ENCODE measurements at places on chromosomes 6 and 20.
A peak's percentile ranks its signal among the peaks of the same experiment; 100 is the strongest.

GRCh38 chr20:41446456-41446855 lies 79.8 kb upstream of the EMILIN3 start:
- no peak for DNase-seq

DNA sequence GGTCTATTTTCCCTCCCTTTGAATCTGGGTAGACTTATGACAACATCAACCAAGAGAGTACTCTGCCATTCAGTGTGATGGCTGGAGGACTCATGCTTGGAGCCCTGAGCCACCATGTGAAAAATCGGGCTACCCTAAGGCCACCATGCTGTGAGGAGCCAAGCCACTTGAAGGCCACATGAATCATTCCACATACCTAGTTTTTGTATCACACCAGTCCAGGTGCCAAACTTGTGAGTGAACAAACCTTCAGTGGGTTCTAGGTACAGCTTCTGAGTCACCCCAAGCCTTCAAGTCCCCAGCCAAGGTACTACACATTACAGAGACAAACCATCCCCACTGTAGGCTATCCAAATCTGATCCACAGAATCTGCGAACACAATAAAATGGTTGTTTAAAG lies 37.4 kb upstream of the E2F3 start:
- no peak for DNase-seq

DNA sequence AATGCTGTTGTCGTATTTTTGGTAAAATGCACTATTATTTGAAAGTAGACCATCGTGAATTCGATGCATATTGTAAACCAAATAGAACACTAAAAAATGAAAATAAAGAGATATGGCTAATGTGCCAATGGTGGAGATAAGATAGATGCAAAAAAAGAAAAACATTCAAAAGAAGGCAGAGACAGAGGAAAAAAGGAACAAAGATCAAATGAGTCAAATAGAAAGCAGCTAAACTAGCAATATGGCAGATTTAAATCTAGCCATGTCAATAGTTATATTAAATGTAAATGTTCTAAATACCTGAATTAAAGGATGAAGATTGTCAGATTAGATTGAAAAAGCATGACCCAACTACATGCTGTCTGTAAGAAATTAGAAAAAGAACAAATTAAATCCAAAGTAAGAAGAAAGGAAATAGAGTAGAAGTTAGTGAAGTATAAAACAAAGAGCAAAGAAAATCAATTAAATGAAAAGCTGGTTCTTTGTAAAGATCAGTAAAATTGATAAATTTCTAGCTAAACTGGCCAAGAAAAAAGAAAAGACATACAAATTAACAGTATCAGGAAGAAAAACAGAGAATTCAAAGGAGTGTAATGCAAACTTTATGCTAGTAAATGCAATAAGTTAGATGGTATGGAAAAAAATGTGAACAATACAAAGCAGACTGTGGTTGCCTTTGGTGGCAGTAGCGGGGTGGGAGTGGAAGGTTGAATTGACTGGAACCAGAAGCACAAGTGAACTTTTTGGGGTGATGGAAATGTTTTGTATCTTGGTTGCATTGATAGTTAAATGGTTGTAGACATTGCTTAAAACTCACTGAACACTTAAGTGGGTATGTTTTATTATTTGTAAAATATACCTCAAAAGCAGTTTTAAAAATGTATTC lies 44.8 kb downstream of the PTPN1 start:
- DNase-seq: no peak

GRCh38 chr6:4280707-4281106 lies 145.3 kb upstream of the ECI2 start:
- DNase-seq: no peak

DNA sequence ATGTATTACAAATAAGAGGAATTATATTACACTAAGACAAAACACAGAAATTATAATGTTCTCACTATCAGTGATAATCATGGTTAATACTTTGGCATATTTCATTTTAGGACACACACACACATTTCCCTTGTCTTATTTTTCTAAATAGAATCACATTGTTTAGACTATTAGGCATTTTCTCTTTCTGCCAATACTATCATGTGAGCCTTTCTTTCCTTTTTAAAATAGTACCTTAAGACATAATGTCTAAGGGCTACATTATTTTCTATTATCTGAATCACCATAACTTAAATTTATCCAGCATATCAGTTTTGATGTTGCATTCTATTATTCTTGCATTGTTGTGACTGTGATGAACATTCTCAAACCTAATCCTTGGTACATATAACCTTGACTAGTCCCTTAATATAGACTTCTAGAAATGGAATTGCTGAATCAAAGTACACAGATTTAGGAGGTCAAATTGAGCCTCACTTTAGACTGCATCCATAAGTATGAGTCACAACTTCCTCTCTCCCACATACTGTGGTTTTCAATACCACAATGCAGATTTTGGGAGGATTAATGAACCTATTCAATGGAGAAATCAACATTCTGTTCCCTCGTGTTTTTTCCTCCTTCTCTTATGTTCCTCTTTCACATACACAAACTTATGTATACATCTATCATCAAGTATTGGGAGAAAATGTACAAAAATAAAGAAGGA lies 212.6 kb downstream of the MOXD1 start:
- DNase-seq: no peak

DNA sequence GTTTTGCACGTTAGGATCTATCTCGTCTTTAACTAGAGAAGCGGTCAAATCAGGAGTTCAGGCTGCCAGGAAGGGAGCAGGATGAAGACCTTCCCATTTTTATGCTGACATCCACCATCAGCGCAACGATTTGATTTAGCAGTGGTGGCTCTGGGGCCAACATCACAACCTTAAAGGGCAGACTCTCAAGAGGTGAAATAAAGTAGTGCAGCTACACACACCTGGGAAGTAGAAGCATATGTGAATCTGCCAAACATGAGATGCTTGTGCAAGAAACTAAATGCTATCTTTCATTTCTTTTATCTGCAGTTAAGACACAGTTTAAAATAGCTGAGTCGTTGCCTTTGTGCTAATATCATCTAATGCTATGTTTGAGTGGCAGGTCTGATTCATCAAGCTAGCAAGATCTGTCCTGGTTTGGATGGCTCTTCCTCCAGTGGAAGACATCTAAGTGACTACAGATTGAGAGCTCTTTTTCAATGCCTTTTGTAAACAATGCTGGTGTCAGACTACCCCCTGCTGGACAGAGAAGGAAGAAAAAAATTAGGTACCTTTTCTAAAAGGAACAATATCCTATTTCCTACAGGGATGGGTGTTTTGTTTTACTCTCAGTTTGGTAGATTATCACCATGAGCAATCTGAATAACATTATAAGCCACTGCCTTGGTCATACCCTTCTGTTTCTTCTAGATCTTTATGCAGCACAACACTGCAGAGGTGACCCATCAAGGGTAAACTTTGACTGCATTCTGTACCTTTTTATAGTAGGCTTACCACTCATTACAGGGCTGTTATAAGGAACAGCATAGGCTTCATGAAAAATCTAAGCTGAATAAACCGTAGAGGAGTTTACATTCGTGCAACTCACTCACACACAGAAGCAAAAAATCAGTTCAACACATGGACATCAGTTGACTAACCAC lies 171.6 kb upstream of the FBXL4 start:
- no peak for DNase-seq

DNA sequence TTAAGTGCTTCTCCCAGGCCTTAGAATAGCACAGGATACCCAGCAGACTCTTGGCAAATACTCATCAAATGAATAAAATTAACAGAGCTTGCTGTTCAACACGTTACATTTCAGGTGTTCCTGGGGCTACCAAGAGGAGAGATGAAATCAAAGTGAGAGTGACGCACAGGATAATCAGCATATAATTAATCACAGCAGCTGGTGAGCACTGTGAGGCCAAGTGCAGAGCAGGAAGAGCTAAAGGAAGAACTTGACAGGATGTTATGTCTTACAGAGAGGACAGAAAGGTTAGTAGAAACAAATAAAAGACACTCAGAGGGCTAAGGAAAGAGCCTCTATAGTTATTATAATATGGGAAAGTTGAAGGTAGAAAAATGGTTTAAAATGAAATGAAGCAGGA lies 8.8 kb downstream of the PPIL1 start:
- no peak for DNase-seq

- no peak for DNase-seq
Observed at GRCh38 chr6:153130515-153131036, 506 bp downstream of the RGS17 start.

DNA sequence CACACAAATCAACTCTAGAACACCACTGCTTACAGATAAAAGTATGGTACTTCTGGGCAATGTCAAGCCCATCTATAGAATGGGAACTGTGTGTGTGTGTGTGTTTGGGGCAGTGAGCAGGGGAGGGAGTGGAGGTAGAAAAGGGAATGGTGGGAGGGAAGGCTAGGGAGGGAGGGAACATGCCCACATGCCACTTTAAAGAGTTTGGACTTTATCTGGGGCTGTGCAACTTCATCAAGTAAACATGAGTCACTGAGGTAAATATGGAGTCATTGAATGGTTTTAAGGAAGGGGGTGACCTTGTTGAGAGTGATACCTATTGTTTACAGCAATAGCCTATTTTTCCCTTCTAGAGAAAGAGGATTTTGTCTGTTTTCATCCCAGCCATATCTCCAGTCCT lies 22.5 kb upstream of the RNGTT start:
- no peak for DNase-seq

DNA sequence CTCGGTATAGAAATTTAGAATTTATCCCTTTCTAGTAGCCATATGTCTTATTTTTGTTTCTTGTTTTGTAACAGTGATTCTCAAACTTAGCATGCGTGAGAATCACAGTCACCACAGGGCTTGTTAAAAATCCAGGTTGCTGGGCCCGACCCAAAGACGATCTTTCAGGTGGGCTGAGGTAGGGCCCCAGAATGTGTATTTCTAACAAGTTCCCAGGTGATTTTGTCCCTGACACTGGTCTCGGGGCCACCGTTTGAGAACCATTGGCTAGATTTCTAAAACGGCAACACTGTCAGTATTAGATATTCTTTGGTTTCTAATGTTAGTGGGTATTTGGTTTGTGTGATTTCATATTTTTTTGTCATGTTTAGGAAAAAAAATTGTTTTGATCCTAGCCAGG lies 9.9 kb downstream of the PFDN4 start:
- DNase-seq: no peak

DNA sequence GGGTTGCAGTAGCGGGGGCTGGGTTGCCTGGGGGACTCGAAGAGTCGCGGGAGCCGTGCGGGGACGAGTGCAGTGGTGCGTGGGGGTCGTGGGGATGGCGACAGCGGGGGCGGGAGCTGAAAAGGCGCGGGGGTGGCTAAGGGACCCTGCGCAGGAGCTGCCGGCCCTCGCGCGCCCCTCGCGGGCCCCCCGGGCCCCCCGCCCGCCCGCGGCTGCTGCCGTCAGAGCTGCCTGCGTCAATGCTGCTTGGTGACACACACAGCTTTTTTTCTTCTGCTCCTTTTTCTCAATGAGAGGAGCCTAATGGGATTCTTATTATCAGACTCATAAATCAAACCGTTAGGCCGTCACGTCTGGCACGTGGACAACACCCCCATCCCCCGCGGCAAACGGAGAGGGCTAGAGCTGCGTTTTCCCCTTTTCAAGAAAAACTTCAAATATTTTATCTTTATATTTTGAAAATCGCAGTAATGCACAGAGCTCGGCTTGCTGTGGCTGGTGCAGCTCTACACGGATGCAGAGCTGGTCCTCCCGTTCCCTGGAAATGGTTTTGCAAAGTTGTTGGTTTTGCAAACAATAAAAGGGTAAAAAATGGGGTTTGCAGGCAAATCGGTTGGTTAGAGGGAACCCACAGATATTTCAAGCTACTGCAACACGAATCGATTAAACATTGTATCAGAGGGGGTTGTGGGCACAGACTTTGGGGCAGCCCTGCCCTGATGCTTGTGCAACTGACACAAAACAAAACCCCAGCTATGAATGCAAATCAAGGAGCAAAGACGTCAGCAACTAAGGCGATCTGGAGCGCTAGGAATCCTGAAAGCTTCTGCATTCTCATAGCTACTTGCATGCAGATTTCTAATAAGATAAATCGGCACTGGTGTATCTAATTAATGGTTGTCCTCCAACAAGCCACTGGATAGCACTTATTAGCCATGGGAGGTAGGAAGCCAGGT lies 161.4 kb downstream of the TBXT start:
- DNase-seq: peak; percentile 74

DNA sequence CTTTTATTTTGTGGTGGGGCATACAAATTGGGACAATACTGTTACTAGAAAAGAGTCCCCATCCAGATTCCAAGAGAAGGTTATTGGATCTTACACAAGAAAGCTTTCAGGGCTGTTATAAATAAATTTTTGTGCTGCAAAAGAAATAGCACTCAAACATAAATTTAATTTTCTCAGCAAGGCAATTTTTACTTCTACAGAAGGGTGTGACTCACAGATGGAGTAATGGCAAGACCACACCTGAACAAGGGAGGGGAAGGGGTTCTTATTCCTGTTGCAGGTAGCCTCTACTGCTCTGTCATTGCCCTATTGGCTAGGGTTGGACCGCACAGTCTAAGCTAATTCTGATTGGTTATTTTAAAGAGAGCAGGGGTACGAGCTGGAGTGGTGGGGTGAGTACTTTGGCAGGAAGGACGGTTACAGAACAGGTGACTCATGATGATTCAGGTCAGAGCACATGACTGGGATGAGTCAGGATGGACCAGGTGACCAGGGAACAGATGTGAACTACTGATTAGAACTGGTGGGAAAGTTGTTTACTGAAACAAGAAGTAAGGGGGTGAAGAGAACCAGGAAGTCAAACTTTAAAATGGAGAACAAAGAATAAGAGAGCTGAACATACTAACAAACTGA lies 41.1 kb downstream of the CNR1 start:
- DNase-seq: no peak

DNA sequence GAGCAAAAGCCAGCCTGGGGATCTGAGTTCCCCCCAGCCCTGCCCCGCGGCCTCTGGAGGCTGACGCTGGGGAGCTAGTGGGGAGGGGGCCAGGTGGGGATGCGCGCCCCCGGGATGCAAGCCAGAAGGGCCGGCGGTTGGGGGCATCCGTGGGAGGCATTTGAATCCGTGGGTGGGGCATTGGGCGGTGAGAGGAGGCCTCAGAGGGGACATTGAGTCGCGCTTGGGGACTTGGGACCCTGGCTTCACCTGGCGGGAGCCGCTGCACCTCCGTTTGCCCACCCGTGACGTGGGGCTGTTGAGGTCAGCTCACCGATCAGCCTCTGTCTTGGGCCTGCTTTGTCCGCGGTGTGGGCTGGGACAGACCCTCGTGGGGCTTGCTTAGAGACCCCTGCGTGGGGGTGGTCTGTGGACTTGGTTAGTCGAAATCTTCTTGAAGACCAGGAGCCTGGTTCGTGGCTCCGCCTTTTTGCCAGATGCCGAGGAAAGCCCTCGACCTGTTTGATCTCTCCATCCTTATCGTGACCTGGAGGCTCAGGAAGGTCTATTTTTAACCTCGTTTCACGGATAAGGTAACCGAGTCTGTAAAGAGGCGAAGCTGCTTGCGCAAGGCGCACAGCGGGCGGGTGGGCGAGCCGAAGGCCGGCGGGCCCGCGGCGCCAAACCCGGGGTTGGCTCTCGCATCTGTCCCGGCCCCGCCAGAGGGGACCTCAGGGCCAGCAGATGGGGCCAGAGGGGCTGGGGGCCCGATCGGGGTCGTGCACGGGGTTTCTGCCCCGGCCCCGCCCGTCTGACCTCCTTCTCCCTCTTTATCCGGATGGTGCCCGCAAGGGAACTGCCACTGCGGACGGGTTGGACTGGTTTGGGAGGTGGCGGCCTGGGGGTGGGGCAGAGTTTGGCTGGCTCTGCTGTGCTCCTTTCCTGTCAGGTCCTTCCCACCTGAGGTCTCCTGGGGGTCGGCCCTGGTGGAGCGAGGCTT lies 8.3 kb downstream of the FAM110A start:
- no peak for DNase-seq

GRCh38 chr6:40476673-40477072 lies 110.5 kb downstream of the LRFN2 start:
- DNase-seq: no peak
